Endothelial cell of umbilical vein (primary cell): ENCODE measurements at places on chromosomes 2 and 18. TPM values are rescaled to one million over a fixed set of nuclear protein-coding genes. Genes with fewer than 3 reads are reported as not detected.

The PRKAG3 gene
- not detected in 2 replicates for total RNA-seq

The SP140 gene
- total RNA-seq = 1.3 TPM in 1 of 2 replicates, not detected in the other

The GPR45 gene
- total RNA-seq = not detected in 2 replicates

The CIDEA gene
- total RNA-seq = 0.42 and 1.8 TPM in 2 replicates

DNA sequence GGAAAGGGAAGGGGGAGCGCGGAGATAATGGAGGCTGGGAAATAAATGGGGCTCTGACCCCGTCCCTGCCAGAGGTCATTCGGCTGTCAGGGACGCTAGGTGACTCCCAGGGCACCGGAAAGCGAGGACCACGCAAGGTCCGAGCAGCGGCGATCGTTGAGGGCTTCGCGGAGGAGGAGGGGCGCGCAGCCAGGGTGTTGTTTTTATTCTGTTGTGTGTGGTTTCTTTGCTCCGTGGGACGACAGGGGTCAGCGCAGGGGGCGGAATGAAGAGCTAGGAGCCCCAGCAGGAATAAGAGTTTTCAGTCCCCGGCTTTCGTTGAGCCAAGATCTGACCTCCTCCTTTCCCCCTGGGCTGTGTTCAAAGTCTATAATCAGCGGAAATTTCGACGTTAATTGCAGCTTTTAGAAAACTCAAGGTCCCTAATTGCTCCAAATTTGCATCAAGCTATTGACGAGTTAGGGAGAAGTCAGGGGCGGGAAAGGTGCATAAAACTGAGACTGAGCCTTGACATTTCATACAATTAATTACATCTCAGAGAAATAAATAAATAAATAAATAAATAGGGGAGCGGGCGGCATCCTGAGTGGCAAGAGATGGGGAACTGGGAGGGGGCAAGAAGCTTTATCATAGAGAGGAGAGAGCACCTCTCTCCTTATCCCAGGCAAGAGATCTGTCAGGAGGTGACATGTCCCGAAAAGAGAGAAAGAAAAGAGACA, 2.2 kb downstream of the GAD1 start:
- DNase-seq = no peak

DNA sequence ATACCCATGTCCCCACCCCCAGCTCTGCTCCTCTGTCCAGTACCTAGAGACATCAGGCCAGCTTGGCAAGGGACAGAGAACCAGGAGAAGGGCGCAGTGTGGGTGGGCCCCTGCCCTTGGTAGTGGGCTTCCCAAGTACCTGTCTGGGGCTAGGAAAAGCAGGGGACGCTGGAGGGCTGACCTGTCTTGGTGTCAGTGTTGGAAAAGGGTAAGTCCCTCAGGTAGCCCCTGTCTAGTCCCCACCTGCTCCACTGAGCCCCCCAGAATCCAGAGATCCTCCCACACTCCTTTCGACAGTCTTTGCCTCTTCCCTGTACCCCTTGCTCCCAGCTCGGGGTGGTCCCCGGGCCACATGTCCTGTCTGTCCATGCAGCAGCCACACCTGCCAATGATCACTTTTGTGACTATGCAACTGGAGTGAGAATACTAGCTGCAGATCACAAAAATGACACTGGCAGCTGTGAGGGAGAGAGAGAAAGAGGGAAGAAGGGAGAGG, 14.6 kb downstream of the DNAJB2 start:
- DNase-seq = no peak

GRCh38 chr2:200179151-200179550, 127.3 kb upstream of the SPATS2L start:
- DNase-seq = no peak

GRCh38 chr18:63997041-63997440, 27.2 kb downstream of the SERPINB8 start:
- DNase-seq = no peak

DNA sequence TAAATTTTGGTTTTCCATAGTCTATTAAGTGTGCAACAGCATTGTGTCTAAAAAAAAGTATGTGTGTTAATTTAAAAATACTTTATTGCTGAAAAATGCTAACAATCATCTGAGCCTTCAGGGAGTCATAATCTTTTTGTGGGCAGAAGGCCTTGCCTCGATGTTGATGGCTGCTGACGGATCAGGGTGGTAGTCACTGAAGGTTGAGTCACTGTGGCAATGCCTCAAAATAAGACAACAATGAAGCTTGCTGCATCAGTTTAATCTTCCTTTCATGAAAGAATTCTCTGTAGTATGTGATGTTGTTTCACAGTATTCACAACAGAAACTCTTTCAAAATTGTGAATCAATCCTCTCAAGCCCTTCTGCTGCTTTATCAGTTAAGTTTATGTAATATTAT, 31.3 kb downstream of the HDHD2 start:
- DNase-seq = no peak

- DNase-seq = no peak
These were observed 183.2 kb downstream of the CYRIA start for GRCh38 chr2:16482460-16482859.

- DNase-seq = no peak
These were observed 45.5 kb downstream of the KCTD1 start for GRCh38 chr18:26502823-26503222.
